ENCODE measurements at places on chromosomes 6 and 20. TPM values are rescaled to one million over a fixed set of nuclear protein-coding genes. Genes with fewer than 3 reads are reported as not detected.

Gene KCNK5
- total RNA-seq, result not detected

Gene BPIFB1
- total RNA-seq, result not detected

Gene FNDC1
- 34.2 TPM for total RNA-seq

Gene LHFPL5
- total RNA-seq, result not detected

Gene PCMTD2
- 51.0 TPM for total RNA-seq

Gene BPIFB4
- total RNA-seq, result not detected

Gene C6orf58
- total RNA-seq, result not detected

Gene TBXT
- total RNA-seq, result not detected

Gene SLC22A1
- 1.2 TPM for total RNA-seq

Gene HRH3
- total RNA-seq, result not detected

Gene ZNF334
- total RNA-seq, result 5.0 TPM

Gene PKIB
- total RNA-seq, result 3.5 TPM

Gene C20orf144
- total RNA-seq, result under 0.01 TPM

Gene HINT3
- 30.4 TPM for total RNA-seq

Gene GATA5
- not detected for total RNA-seq

Gene TRIM40
- not detected for total RNA-seq

Gene CRISP3
- not detected for total RNA-seq

Gene PEX6
- total RNA-seq, result 15.3 TPM

Gene TRIM15
- not detected for total RNA-seq

Gene COL9A3
- total RNA-seq, result not detected

Gene PLA2G7
- total RNA-seq, result 0.36 TPM

Gene SUMO4
- 3.6 TPM for total RNA-seq

Gene ENPP1
- 16.3 TPM for total RNA-seq

Gene MEP1A
- total RNA-seq, result not detected

Gene LTB
- 0.29 TPM for total RNA-seq

Gene DEF6
- total RNA-seq, result 0.72 TPM

Gene HLA-DQA1
- 0.29 TPM for total RNA-seq

Gene CRIP3
- total RNA-seq, result 0.59 TPM

Gene PSORS1C2
- total RNA-seq, result not detected

Gene GLP1R
- not detected for total RNA-seq

Gene EZR
- total RNA-seq, result 69.8 TPM

Gene TPX2
- 16.2 TPM for total RNA-seq

Gene PBOV1
- not detected for total RNA-seq

Gene C20orf202
- total RNA-seq, result not detected

Gene LRFN2
- total RNA-seq, result not detected

Gene PRICKLE4
- total RNA-seq, result not detected

Gene CLDN20
- total RNA-seq, result not detected

Gene DYNLT1
- total RNA-seq, result 70.4 TPM

Gene COX7A2
- 80.7 TPM for total RNA-seq

Gene SLC22A2
- total RNA-seq, result under 0.01 TPM

Gene LAMA4
- total RNA-seq, result 260 TPM

Gene CSNK2A1
- total RNA-seq, result 82.9 TPM

Gene HM13
- 85.8 TPM for total RNA-seq

Gene PDE7B
- total RNA-seq, result 25.3 TPM

Gene MUCL3
- total RNA-seq, result not detected

Gene NPEPL1
- total RNA-seq, result 26.8 TPM

Gene DNAAF9
- 10.6 TPM for total RNA-seq

Gene SPATA25
- 1.2 TPM for total RNA-seq

Gene CST7
- not detected for total RNA-seq

Gene RNF144B
- 5.8 TPM for total RNA-seq

Gene ZC3H12D
- total RNA-seq, result under 0.01 TPM
